Jurkat, Clone E6-1 (cell line): ENCODE measurements at places on chromosomes 12 and 14.

- DNase-seq = no peak
Observed at GRCh38 chr12:8145754-8146441, 10.9 kb upstream of the ZNF705A start.

DNA sequence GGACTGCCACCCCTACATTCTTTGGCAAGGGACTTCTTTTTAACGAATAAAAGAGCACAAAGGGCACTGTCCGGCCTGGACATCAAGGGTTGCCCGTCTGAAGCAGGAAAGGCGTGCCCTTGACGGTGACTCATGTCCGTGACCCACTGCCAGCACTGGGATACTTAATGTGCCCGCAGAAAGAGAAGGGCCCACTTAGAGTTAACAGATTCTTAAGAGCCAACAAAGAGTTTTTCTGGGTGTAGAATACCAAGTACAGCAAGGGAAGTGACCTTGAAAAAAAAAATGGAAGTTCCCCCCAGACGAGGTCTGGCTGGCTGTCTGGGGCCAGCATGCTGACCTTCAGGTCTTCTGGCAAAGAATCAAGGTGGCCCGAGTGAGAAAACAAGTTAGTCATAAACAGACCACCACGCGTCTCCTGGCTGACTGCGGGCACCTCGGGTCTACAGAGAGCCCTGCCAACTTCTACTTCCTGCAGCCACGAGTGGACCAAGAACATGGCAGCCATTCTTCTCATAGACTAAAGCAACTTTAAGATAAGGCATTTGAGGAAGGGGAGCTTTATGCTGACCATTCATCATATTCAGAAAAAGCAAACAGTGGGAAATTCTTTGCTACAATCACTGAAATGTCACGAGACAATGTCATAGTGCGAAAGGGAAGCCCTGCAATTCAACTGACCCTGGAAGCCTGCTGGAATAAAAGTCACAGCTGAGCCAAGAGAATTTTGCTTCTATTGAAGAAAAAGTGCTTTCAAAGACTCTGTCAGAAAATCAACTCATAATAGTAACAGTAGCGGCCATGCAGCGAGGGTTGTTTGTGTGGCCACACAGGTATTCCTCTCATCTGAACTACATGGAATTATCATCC, 10.5 kb upstream of the SELPLG start:
- no peak for DNase-seq

GRCh38 chr12:94873734-94874517, 129.6 kb downstream of the NDUFA12 start:
- no peak for DNase-seq

GRCh38 chr14:81263777-81264410, 43.1 kb upstream of the GTF2A1 start:
- DNase-seq = no peak

DNA sequence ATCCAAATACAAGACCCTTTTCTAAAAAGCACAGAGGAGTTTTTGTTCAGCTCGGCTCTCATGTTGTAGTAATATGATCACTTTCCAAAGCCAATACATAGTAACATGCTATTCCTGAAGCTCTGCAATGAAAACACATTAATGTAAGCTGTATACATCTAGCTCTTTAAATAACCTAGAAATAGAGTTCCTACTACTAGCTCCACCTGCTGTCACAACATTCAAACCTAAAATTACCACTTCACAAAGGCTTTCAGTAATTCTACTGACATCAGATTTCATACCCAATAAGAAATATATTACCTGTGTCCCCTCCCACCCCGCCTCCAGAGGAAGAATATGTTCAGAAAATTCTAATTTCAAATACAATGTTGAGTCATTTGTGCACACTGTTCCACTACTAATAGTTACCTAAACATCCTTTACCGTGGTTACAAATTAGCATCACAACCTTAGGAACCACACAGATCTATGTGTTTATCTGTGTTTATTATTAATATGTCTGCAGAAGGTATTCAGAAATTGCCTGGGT, 17.8 kb downstream of the EFCAB11 start:
- DNase-seq = no peak

- DNase-seq = no peak
Observed at GRCh38 chr14:101927859-101928258, 36.5 kb upstream of the DYNC1H1 start.

DNA sequence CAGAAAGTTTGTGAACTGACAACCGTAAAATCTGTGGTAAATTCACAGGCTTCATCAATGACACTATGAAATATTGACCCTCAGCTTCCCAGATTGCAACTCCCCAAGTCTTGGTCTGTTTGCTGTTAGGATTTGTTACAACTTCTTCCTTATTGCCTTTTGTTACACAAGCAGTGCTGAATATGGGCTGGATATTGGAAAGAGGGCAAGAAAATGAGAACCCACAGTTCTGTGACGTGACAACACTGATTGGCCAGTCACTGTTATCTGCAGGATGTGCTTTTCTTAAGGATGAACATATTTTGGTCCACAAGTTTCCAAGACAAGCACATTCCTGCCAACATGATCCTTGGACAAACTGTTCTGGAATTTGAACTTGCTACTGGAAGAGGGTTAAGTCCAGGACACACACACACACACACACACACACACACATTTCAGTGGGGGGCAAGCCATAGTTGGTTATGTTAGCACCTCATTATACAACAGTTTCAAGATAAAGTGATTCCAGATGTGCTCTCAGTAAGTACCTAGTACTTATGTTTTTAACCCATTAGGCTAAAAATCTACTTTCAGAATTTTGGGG, 16.6 kb upstream of the SLC38A2 start:
- no peak for DNase-seq

- no peak for DNase-seq
Observed at GRCh38 chr12:68252077-68252476, 1.3 kb downstream of the IL22 start.

- no peak for DNase-seq
Observed at GRCh38 chr14:32728976-32729375, 209.7 kb upstream of the NPAS3 start.

DNA sequence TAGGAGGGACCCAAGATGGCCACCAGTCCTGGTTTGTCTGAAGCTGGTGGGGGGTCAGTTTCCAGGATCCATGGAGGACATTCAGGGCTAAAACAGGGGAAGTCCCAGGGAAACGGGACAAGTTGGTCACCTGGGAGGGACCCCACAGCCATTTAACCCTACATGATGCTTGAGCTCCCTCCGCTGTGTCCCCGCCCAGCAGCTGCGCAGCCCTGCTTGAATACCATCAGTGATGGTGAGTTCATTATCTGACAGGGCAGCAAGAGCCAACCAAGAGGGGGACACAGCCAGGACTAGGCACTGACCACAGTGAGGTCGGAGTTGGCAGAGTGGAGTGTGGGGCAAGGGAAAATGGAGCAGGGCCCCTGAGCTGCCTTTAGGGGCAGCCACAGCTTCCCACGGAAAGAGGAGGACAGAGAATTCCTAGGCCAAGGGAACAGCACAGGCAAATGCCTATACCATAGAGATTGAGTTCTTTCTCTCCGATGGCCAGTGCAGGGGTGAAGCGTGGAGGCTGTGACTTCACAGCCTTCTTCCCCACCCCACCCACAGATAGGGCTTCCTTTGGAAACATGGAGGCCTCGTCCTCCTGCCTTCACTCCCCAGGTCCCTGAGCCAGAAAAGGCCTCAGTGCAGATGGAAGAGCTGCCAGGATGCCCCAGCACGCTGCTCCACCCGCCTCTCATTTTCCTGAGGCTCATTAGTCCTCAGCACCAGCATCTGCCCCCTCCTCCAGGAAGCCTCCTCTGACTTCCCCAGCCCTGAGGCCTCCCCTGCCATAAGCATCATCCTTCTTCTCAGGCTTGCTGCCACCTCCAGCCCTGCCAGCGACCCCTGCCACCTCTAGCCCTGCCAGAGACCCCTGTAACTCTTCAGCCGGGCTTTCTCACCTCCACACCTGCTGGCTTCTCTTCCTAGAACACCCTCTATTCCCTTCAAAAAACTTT, 51.4 kb downstream of the CYP46A1 start:
- DNase-seq = no peak

DNA sequence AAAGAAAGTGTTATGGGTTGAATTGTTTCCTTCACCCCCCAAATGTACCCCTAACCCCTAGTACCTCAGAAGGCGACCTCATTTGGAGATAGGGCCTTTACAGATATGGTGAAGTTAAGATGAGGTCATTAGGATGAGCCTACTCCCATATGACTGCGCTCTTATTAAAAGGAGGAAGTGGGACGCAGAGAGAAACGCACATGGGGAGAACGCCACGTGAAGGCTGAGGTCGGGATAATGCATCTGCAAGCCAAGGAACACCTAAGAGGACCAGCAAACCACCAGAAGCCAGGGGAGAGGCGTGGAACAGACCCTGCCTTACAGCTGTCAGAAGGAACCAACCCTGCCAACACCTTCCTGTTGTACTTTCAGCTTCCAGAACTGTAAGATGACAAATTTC, 1.7 kb upstream of the NRIP2 start:
- no peak for DNase-seq

DNA sequence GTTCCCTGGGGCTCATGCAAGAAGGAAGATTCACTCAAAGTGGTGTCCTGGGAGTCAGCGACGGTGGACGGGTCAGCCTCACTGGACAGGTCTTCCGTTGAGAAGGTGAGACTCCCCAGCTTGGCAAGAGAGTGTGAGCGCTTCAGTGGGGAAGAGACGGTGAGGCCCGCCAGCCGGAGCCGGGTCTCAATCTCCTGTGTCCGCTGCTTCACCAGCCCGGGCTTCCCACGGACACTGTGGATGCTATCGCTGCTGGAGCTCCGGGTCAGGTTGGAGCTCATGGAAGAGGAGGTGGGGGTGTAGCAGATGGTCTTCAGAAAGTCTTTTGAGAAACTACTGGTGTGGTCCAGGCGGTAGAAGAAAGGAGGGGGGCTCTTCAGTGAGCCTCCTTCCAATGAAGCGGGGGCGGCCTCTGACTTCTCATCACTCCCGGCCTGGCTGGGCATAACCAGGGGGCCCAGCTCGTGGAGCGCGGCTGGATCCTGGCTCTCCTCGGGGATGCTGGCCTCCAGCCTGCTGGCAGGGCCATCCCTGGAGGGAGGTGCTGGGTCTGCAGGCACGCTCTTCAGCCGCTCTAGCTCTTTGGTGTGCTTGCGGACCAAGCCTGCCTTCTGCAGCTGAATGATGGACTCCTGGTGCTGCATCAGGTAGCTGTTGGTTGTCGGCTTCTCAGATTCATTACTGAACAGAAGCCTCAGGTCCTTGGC, 56.9 kb upstream of the CORO1C start:
- DNase-seq = no peak

DNA sequence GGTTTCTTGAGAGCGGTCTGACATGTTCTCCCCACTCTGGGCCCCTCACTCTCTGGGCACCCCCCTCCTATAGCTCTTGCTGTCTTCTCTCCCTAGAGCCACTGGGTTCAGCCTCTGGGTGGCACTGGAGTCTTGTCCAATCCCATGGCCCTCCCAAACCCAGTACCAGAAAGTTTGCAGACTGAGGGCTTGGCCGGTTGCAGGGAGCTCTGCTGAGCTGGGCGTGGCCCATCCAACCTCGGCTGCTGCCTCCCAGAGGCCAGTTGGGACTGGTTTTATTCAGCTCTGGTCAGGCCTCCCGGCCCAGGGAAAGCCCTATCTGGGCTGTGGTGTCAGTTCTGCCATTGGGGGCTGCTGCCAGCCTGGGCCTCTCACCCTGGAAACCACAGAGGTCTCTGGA, 37.9 kb downstream of the ISCA2 start:
- DNase-seq = no peak

GRCh38 chr14:68627050-68627867, 165.6 kb downstream of the ZFP36L1 start:
- no peak for DNase-seq

GRCh38 chr12:29578731-29579130, 81.2 kb upstream of the OVCH1 start:
- no peak for DNase-seq

- DNase-seq = no peak
Observed at GRCh38 chr12:50261654-50262053, 21.7 kb downstream of the LIMA1 start.

- no peak for DNase-seq
Observed at GRCh38 chr12:19550626-19551025, 111.3 kb downstream of the AEBP2 start.

GRCh38 chr14:27067961-27068360, 470.1 kb upstream of the NOVA1 start:
- DNase-seq = no peak
